ENCODE measurements at places on chromosomes 6 and 20.

DNA sequence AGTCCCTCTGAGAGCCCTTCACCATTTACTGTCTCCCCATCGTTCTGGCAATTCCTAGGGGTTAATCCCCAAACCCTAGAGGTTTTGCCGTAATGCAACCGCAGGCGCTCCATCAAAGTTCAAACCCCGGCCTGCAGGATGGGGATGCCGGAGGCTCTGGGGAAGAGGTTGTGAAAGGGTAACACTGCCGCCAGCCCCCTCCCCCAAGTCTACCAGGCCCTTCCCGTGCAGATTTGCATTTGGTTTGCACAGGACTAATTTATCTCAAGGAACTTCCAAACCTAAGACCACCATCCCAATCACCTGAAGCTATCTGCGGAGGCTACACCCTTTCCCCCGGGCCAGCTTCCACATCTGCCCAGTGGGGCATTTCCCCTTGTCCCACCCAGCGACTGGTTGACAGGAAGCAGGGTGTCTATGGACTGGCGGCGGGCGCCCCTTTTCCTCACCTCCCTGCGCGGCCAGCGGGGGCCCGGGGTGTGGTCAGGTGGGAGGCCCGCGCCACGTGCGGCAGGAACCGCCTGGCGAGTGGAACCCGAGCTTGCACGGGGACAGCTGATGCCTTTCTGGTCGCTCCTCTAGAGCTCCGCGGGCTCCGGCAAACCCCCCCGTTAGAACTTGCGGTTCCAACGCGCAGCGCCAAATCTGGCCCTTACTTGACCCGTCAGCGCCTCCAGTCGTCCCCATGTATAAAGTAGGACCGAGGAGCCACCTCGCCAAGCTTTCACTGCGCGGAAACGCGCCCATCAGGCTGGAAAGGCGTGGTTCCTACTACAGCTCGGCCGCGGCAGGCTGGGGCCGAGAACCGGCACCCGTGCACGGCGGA lies 9.4 kb upstream of the SLC4A11 start:
- no peak for DNase-seq

DNA sequence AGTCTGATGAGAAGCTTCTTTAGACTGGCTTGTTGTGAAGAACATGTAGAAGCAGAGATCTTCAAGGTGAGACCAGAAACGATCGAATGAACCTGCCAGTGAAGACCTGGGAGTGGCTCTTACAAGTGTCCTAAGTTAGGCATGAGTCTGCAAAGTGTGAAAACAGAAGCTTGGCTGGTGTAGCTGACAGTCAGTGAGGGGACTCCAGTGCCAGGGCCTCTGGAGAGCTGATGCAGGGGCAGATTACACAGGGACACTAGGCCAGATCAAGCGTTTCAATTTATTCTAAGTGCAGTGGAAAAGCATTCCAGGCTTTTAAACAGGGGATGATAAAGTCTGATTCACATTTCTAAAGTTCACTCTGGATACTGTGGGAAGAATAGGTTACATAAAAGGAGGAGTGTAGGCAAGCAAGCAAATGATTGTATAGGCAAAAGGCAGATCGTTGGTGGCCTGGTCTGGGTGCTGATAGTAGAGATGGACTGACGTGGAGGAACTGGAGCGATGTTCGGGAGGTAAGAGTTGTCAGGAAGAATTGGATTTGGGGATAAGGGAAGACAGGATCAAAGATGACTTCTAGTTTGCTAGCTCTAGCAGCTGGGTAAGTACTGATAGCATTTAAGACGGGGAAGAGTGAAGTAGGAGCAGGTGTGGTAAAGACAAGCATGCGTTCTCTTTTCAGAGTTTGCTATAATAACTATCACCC lies 133.5 kb downstream of the MAN1A1 start:
- DNase-seq: no peak

DNA sequence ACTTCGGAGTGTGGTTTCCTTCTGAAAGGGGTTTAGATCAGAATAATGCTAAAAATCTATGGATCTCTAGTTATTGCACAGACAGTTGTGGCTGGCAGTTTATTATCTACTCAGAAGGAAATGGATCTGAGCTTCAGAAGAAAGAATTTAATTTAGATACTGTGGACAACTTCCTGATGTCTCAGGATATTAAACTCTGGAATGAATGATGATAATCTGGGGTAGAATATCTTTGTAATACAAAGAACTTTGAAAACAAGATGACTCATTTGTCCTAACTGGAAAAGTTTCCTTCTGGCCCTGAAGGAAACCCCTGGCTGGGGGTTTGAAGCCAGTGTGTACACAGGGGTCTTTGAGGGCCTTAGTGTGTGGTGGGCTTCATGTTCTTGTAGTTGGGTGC lies 78.0 kb downstream of the EDN3 start:
- DNase-seq: no peak

DNA sequence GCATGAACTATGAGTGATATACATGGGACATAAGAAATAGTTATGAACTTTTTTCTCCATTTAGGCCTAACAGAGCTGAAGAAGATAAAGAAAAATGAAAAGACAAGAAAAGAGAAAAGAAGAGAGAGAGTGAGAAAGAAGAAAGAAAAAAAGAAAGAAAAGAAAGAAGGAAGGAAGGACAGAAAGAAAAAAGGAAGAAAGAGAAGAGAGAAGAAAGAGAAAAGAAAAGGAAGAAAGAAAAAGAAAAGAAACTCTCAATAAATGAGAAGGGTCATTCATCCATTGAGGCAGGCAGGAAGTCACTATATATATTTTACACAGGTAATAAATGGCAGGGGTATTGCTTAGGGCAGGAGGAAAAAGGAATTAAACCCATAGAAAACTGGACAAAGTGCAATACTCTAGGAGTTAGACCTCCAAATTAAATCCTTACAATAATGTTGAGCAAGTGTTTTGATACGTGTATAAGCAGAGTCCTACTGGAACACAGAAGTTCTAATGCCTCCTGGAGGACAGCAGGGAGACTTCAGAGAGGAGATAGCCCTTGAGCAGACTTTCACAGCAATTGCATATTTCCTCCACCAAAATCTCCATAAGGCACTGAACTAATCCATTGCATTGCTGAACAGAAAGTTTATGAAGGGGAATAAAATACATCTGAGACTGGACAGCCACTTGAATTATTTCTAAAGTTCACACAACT lies 86.4 kb upstream of the TENT5A start:
- DNase-seq: no peak

DNA sequence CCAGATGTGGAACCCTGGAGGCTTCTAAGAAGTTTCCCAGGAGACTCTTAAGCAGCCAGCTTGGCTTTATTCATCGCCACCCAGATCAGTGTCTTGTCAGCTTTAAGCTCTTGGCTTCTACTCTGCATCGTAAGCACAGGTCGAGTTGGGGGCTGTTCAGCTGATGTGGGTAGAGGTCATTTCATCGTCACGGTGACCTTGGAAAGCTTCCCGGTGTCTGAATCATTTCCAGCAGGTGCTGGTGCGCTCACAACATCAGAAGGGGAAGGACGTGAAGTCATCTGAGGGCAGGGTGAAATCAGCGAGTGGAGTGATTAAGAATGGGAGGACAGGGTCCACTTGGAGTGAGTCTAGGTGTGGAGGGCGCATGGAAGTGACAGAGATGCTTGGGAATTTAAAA lies 112.6 kb downstream of the SASH1 start:
- no peak for DNase-seq

GRCh38 chr6:166354143-166354542 lies 11.8 kb upstream of the SFT2D1 start:
- DNase-seq: no peak

GRCh38 chr6:14226051-14226660 lies 108.6 kb downstream of the CD83 start:
- no peak for DNase-seq

- DNase-seq: no peak
Observed at GRCh38 chr20:23409800-23410199, 11.5 kb downstream of the NAPB start.

DNA sequence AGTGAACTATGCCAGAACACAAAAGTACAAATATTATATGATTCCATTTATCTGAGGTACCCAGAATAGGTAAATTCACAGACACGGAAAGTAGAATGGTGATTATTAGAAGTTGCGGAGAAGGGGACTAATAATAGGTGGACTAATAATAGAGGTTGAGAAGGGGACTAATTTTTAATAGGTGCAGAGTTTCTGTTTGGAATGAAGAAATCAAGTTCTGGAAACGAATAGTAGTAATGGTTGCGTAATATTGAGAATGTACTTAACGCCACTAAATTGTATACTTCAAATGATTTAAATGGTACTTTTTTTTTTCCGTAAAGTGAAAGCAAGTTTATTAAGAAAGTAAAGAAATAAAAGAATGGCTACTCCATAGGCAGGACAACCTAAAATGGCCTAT lies 33.2 kb downstream of the B4GALT5 start:
- DNase-seq: no peak

DNA sequence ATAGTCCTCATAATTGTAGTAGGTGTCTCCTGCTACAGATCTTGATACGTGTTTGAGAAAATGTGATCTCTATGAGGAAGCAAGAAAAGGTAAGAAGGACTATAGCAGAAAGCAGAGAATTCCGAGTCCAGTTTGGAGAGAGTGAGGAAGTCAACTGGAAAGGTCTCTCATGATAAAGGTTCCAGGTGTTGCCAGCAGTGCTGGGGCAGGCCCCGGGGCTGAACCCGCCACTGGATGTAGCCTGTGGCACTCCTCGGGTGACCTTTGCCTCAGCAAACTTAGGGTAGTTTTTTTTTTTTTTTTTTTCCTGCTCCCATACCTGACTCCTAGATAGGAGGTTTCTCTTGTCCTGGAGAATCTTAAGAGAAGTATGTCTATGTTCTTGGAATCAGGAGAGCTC lies 62.8 kb downstream of the FAM120B start:
- DNase-seq: no peak

GRCh38 chr20:41180599-41181333 lies 43.4 kb downstream of the PLCG1 start:
- no peak for DNase-seq

DNA sequence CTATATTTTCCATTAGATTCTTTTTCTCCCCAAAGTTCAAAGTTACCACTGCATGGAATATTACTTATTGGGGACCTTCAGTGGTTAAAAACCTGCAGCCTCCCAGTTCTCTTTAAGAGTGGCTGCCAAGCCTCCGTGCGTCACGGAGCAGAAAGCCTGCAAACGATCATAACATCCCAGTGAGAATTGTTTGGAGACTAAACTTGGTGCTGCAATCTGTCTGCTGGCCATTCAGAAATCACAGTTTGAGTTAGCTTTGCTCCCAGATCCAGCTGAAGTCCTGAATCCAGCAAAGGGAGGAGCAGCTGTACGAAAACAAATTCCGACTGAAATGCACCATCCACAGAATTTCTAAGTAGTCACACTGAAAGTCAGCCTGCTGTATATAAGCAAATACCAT lies 213.5 kb upstream of the PDE10A start:
- no peak for DNase-seq

GRCh38 chr6:14273191-14273590 lies 155.6 kb downstream of the CD83 start:
- DNase-seq: no peak

DNA sequence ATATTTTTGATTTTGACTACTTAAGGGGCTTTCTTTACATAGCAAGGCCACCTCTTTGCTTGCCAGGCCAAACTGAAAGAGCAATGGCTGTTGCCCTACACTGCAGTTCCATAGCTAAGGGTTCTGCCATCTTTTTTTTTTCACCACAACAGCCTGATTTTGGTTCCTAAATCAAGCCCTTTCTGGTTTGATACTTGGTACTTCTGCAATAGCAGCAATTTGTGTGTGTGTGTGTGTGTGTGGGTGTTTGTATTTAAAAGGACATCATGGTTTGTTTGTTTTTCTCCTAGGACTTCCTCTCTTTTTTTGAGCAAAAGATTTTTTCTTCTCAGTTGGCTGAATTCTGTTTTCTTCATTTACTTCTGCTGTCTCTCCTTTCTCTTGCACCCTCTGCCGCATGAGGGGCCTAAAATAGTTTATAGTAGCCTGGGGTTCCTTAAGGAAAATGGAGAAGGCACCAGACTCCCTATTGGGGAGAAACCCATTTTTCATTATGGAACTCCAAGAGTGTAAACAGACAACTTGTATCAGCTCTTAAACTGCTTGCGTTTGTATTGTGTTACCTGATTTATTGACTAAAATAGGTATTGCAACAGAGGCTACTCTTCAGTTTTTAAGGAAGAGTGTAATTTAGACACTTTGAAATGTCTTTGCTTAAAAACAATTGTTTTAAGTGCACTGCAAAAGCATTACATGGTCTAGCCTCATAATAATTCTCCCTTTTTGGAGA lies 12.2 kb upstream of the GCLC start:
- no peak for DNase-seq

- DNase-seq: no peak
Observed at GRCh38 chr6:19472850-19473249, 364.3 kb upstream of the ID4 start.

GRCh38 chr6:11202513-11203305 lies 29.8 kb downstream of the NEDD9 start:
- DNase-seq: peak; percentile 16

- no peak for DNase-seq
Observed at GRCh38 chr6:17663226-17663625, 43.5 kb downstream of the NUP153 start.

DNA sequence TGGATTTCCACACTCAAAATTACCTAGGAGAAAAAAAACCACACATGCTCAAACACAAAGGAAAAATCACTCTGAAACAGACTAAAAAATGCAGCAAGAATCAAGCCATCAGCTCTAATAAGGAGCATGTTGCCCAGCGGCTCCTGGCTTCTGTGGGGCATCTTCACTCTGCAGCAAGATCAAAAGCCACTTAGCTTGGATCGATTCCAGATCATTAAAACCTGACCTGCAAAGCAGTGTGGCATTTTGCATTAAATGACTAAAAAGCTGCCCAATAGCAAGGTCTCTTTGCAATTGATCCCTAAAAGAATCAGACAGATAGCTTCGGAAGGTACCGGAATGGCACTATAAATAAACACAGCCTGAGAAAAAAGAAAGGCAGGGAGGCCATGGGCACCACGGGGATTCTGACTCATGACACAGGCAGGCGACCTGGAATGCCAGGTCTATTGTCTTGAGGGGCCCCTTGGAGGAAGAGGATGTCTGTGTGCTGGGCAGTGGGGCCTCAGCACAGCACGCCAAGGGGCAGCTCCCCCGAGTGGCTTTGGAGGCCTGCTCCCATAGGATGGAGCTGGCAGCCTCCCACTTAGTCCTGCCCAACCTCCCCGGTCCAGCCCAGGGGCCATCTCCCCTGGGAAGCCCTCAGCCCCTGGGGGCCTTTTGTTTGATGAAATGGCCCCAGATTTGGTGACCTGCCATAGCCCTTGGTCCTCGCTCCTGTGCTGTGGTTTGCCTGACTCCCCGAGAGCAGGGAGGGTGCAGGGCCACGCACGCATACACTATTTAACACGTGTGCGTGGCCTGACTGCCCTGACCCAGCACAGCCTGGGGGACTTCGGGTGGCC lies 7.6 kb downstream of the LEMD2 start:
- no peak for DNase-seq

- no peak for DNase-seq
Observed at GRCh38 chr6:111522393-111523020, 39.5 kb upstream of the REV3L start.

- DNase-seq: no peak
Observed at GRCh38 chr20:444862-445426, 17.4 kb downstream of the TBC1D20 start.

GRCh38 chr6:47423079-47423478 lies 54.5 kb upstream of the CD2AP start:
- DNase-seq: no peak

GRCh38 chr6:33206027-33206863 lies 1.8 kb downstream of the HSD17B8 start:
- no peak for DNase-seq

Data from amygdala (tissue), 56 donors.